Germinal center (tissue), 1 donor: ENCODE measurements at places on chromosomes 3 and 15.

- DNase-seq: no peak
These were observed 742 bp downstream of the CAMKV start for GRCh38 chr3:49868862-49869466.

DNA sequence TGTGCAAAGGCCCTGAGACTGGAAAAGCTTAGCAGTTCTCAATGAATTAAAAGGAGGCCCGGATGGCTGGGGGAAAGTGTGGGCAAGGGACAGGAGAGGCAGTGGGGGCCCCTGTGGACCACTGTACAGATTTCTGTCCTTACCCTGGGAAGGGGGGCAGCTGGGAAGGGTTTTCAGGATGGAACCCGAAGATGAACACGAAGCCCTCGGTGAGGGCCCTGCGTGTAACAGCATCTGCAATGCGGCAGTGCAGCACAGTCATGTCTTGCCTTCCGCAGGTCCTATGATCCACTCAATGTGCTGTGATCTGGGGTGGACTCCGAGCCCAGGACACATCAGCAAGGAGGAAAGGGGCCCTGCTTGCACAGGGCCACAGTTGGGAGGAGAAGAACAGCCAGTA is 7.9 kb upstream of the ATP2B2 start:
- no peak for DNase-seq

DNA sequence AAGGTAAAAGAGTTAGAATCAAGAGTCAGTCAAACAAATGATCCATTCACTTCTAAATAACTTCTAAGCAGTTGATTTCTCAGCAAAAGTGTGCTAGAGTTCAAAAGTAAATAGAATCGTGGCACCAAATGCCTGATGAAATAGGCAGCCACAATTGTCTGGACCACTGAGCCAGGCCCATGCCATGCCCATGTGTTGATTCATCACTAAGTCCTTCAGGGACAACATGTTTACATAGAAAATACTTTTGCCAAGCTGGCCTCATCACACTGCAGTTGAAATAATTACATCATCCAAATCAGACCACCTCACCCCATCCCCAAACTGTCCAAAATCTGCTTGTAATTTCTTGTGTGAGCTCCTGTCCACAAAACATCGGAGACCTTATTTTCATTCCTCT is 216.3 kb downstream of the IGSF11 start:
- DNase-seq: no peak

GRCh38 chr3:156433138-156433537 is 121.8 kb downstream of the SSR3 start:
- no peak for DNase-seq

DNA sequence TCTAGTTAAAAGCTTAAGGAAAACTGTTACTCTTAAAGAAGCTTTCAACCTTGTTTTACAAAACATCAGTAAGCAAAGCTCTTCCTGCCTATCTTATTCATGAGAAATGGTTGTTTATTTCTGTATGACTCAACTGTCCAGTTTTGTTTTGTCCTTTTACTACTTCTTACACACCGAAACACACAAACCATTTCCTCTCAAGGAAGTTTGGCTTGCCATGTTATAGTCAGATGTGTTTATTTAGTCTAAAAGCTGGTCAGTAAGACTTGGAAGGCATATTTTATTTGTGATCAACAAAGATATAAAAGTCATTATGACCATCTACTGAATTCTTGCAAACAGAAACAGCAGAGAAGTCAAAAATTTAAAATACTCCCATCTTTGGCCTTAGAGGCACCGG is 53.2 kb upstream of the RBSN start:
- DNase-seq: no peak

DNA sequence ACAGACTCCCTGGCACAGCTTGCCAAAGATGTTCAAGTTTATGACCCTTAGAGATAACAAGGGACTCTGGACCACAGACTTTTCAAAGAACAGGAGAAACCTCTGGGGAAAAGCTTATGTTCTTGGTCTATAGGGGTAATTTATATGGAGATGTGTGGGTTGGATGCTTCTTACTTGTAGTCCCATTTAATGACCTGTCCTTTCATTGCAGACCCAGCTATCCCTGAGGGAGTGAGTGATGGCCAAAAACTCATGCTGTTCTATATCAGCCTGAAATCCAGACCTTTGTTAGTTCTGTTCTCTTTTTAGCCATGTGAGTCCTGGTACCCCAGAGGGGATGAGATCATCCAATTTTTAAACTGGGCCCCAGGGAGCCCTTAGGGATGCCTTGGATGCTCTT is 43.7 kb upstream of the MRPL3 start:
- no peak for DNase-seq

- no peak for DNase-seq
These were observed 44.3 kb downstream of the CERS3 start for GRCh38 chr15:100484443-100484842.

GRCh38 chr3:129399145-129399894 is 29.1 kb downstream of the EFCAB12 start:
- DNase-seq: peak; percentile 83

GRCh38 chr3:188208516-188208981 is 54.6 kb downstream of the LPP start:
- DNase-seq: no peak

DNA sequence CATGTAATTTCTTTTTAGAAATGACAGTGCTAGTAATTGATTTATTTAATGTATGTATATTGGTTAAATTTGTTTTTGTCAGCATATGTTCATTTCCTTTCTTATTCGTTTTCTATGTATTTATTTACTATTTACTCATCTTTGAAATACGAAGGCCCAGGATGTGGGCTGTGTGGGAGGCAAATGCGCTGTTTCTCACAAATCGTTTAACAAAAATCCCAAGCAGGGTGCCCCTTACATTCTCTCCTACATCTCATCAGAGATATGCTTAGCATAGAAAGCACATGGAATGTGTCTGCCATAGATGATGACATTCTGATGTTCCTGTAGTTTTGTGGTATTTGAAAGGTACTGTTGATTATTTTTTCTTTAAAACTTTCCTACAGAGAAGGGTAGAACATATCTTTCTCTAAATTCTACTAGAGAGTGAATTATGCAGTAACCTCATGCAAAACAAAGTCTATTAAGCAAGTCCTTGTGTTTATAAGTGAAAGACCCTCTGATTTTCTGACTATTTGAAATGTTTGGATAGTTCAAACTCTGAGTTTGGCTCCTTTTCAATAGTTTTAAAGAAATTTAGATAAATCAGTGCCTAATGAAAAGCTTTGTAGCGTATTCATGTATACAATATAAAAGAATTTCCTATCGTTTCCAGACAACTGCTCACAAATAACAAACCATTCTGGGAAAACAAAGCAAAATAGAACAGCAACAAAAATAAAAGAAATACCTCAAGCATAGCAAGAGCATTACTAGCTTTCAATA is 111.1 kb upstream of the VGLL3 start:
- no peak for DNase-seq

DNA sequence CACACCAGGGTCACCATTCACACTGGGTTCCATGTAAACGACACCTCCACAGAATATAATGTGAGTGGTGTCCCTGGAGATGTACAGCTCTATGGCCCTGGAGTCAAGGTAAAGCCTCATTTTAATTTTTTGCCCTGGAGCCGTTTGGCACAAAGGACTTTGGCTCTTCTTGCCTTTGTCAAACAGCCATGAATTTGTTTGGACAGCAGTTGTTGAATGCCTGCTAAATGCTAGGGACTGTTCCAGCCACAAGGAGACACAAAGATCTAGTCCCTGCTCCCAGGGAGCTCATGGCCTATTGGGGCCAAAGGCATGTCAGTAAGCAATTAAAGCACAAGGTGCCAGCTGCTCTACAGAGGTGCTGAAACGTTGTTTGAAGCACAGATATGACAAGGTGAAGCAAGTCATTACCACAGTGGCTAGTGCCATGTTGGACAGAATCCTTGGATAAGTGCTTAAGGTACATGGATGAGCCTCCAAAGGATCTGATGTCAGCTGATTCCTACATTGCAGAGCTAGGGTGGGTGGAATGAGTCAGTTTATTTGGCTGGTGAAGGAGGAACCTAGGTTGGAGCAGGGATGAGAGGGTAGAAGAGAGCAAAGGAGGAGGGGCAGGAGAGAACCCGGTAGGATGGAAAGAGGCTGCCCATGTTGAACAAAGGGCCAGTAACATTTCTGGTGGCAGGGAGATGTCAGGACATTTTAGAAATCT is 171.9 kb upstream of the CTDSPL start:
- no peak for DNase-seq

DNA sequence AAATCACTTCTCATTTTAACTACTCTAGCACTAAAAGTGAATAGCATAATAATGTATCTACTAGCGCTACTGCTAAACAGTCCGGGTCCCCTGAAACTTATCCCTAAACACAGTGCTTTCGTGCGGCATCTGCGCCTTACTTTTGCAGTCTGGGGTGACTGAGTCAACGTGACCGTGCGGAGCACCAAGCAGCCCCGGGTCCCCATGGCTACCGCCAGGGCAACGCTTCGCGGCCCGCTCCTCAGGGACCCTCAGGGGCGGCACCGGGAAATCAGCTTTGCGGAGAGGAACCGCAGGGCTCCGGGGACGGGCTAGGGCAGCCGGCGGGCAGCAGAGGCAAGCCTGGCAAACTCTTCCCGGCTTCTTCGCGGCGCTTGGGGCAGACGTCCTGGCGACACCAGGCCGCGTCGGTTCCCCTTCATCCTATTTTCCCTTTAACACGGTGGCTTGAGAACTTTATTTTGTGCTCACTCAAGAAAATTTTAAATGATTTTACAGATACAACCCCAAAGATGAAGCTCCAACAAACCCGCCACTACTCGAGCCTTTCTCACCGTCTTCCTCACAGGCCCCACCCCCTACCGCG is 757 bp upstream of the DIPK2A start:
- DNase-seq: peak; percentile 63

DNA sequence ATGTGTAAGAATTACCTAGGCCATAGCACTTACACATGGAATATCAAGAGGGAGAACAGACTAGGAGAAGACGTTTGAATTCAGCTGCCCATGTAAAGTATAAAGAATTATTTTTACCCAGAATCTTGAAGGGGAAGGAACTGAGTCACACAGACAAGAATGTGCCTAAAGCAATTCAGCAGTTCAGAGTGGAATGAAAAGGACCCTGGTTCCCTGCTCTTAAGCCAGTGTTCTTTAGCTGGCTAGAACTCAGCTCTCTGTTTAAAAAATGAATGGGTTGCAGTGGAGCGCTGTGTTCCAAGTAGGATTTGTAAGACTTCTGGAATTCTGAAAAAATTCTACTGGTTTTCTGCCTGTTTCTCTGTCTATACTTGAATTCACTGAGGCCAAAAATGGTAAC is 440.2 kb downstream of the LPP start:
- no peak for DNase-seq

DNA sequence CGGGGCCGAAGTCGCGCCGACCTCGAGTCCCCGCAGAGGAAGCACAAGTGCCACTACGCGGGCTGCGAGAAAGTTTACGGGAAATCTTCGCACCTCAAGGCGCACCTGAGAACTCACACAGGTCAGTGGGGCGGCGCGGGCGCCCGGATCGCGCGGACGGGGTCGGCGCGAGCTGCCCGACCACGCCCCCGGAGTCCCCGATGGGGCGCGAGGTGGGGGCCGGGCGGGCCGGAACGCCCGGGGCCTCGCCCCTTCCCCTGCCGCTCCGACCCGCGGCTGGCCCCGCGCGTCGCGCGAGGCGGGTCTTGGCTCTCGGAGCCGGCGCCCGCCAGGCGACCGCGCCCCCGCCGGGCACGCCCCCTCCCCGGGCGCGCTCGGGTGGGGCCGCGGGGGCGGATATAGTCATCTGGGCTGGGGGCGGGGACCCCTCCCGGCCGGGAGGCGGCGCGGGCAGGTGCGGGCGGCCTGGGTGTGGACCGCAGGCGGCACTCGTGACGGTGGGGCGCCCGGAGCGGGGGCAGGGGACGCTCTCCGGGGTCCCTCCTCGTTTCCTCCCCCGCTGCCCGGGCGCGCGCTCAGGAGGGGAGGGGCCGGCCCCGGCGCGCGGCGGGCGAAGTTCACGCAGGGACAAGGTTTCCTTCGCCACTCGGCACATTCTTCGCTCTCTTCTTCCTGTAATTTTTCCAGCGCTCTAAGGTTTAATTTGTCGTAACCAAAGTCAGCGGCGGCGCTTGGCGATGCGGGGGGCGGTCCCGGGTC is 1.2 kb downstream of the KLF13 start:
- DNase-seq: peak; percentile 60

DNA sequence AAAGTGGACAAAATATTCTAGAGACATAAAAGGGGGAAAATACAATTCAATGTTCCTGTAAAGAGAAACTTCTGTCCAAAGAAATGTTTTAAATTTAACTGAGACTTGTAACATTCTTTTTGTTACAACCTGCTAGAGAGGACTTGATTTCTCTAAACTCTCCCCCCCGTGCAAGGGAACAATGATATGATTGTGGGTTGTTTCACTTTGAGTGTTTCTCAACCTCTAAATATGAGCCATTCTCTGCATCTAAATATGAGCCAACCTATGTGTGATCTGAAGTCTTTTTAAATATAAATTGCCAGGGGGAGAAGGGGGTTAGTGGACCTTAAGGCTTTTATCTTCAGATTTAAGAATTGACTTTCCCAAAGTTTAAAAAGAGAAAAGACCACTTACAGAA is 14.6 kb downstream of the ZNF860 start:
- no peak for DNase-seq

- no peak for DNase-seq
These were observed 622.8 kb upstream of the AGTR1 start for GRCh38 chr3:148074946-148075345.

GRCh38 chr15:101248274-101248673 is 3.6 kb downstream of the CHSY1 start:
- no peak for DNase-seq

DNA sequence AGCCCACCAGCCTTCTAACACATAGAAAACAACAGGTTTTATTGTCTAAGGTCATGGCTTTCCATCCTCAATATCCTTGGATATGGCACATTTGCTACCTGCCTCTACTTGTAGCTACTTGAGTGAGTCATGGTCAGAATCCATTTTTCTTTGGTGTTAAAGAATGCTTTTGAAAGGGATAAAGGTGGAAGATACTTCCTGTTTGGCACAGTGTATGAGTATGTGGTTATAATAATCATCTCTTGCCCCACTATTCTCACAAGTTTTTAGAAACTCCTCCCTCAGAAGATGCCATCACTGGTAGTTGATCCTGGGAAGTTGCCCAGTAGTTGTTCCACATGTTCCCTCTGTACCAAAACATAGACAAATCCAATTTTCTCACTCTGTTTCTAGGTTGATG is 508.6 kb upstream of the IL12A start:
- no peak for DNase-seq
